Activated CD4-positive, CD25-positive, alpha-beta regulatory T cell treated with anti-CD3 and anti-CD28 coated beads, Interleukin-2, amount 50 U/mL, for 16 hours (primary cell): ENCODE measurements at places on chromosomes 7 and 10.

GRCh38 chr10:7314170-7314569 is 96.7 kb downstream of the SFMBT2 start:
- DNase-seq: no peak

- no peak for DNase-seq
Measured at GRCh38 chr10:35889971-35890675, 248.0 kb upstream of the FZD8 start.

DNA sequence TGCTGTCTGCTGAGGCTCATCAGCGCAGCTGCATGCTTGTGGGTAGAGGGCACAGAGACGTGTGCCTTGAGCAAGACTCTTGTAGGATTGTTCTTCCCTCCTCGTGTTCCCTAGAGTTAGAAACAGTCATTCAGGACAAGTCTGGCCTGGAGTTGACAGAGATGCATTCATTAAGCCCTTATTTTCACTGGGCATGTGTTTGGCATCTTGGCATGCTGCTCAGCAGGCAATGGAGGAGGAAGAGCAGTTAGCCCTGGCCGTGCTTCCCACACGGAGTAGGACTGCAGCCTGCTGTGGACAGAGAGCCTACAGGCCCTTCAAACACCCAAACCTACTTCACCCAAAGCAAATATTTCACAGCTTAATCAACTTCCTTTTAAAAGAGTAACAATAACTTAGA is 73.0 kb upstream of the GJD4 start:
- no peak for DNase-seq

- DNase-seq: no peak
Measured at GRCh38 chr7:101779267-101779666, 38.2 kb upstream of the CUX1 start.

- no peak for DNase-seq
Measured at GRCh38 chr7:115122388-115122787, 200.5 kb downstream of the MDFIC start.

DNA sequence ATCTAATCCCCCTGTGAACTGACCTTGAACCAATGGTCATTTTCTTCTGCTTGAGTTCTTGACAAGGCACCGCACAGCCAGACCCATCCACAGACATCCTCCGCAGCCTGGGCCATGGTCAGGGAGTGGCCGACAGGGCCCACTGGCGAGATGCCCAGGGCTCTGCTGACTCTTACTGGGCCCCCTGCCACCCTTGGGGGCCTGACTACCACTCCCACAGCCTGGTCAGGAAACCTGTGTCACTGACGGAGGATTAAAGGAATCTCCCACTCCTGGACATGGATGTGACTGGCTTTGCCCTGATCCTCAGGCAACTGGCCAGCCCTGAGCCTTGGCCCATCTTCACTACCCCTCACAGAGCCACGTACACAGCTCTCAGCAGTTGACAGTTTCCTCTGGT is 50.4 kb upstream of the ENO4 start:
- DNase-seq: no peak

DNA sequence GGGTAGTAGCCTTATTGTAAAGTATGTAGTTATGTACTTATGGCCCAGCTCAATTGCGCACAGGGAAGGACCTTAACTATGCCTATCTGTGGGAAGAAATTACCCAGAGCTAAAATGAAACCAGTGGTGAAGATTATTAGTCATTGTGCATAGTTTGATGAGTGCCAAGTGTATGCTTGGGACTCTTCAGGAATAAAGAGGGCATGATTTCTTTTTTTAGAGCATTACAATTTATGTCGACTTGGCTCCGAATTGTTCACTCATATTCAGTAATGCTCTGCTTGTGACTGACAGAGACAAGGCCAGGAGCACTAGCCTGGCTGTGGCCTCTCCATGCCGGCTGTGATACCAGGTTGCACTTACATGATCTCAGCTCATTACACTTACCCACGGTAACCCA is 269.5 kb downstream of the TRIL start:
- no peak for DNase-seq

DNA sequence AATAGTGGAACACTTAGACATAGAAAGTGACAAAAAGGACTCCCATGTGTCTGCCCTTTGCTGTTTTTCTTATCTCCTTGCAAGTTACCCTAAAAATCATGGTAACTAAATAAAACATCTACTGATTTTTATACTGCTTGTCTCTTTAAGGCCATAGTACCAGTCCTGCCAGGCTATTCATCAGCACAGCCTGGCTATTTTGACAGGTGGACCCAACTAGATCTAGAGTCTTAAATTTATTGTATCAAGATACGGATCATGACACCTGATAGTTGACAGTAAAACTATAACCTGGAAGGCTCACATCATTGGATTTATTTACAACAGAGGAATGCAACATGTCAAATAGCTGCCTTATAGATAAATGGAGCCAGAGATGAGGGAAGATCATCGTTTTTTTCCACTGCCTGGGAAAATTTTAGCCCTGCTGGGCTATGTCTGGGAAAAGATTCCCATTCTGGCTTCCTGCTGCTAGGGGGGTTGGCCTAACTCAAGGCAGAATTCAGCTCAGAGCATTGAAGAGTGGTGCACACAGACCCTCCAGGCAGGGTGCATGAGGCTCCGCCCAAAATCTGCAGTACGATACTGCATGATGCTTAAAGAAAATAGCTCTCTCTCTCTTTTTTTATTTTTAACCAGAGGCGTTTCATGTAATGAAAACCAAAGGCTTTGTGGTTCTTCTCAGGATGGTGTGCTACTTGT is 292.0 kb upstream of the FZD8 start:
- DNase-seq: no peak

GRCh38 chr7:81776948-81777630 is 7.2 kb upstream of the HGF start:
- no peak for DNase-seq
